BE2C (cell line): ENCODE measurements at places on chromosomes 11 and 22.
A peak's percentile ranks its signal among the peaks of the same experiment; 100 is the strongest.

DNA sequence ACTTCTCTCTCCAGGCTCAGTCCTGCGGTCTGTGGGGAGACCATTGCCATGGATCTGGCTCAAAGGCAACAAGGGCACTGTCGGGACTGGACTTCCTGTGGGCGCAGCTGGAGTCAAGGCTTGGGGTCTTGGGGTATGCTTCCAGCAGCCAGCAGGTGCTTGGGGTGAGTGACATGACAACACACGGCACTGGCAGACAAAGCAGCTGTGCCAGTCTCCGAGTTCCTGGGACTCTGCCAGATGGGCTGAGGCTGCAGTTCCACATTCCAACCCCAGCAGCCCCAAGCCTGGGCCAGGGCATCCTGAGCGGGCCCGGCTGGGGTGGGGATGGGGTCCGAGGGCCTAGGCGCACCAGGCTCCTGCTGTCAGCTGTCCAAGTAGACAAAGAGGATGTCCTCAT, 12.3 kb downstream of the GUCD1 start:
- DNase-seq, result no peak

DNA sequence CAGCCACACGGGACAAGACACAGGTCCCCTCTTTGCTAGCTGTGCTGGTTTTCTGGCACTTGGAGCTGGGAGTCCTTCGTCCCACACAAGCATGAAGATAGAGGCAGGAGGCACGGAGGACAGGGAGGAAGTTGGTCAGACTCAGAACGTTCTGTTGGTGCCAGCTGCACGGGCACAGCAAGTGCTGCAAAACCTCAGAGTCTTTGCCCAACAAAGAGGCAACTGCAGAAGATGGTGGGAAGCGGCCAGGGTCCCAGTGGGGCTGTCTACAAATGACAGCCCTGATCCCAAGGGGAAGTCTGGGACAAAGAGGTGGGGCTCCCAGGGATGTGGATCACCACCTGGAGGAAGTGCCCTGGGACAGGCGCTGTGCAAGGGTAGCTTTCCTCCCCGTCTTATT, 9.4 kb upstream of the OSM start:
- no peak for DNase-seq

- peak; percentile 18 for DNase-seq
These were observed 11.8 kb downstream of the PIM3 start for GRCh38 chr22:49972163-49973017.

DNA sequence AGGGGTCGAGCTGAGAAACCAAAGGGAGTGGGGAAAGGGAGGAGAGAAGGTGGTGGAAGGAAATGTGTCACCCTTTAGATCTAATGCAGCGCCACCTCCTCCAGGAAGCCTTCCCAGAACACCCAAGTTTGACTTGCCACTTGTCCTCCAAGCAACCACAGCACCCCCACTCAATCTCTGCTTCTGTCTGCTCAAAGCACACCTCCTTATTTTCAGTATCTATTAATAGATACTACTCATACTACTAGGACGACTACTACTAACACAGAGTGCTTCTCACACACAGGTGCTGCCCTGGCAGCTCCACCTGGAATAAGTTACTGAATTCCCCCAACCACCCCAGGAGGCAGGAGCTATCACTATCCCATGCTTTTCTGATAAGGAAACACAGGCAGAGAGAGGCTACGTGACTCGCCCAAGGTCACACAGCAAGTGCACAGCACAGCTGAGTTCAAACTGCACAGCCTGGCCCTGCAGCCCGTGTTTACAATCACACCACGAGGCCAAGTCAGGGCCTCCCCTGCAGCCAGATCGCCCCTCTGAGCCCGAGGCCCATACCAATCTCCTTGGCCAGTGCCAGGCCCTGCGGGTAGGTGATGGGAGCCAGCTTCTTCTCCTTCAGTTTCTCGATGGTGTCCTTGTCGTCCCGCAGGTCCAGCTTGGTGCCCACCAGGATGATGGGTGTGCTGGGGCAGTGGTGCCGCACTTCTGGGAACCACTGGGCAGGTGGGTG, 13.2 kb downstream of the RAC2 start:
- no peak for DNase-seq

DNA sequence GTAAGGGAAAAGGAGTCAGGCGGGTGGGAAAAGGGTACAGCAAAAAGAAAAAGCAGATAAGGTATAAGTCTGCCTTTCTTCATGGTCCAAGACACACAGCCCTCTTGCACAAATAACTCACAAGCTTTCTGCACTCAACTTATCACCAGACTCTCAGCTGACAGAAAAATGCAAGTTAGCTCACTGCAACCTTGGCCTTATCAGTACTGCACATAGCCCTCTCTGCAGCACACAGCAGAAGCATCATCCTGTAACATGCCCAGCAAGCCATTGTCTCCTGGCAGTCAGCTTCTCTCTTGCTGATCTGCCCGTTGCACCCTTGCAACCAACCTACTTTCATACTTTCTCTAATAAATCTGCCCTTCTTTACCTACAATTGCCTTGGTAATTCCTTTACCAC, 5.8 kb downstream of the ZBTB44 start:
- DNase-seq, result no peak

- peak; percentile 3 for DNase-seq
These were observed 2.4 kb downstream of the MOB2 start for GRCh38 chr11:1484061-1484671.

DNA sequence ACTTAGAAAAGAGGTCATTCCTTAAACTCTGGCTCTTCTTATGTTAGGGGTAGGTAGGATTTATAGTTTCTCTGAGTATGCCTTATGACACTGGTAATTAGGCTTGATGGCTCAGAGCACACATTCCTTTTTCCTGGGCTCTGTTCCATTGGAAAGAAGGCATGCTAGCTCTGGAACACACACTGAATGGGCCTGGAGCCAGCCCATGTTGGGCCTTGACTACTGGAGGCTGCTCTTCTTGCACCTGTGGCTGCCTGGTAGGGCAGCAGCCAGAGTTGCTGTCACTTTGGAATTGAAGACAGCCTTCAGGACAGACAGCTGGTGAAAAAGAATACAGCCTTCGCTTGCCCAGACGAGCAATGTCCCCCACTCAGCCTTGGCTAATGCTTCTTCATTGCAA, 18.2 kb downstream of the MCAM start:
- DNase-seq, result no peak

- no peak for DNase-seq
These were observed 17.2 kb downstream of the LINC01488 start for GRCh38 chr11:69498614-69499175.

DNA sequence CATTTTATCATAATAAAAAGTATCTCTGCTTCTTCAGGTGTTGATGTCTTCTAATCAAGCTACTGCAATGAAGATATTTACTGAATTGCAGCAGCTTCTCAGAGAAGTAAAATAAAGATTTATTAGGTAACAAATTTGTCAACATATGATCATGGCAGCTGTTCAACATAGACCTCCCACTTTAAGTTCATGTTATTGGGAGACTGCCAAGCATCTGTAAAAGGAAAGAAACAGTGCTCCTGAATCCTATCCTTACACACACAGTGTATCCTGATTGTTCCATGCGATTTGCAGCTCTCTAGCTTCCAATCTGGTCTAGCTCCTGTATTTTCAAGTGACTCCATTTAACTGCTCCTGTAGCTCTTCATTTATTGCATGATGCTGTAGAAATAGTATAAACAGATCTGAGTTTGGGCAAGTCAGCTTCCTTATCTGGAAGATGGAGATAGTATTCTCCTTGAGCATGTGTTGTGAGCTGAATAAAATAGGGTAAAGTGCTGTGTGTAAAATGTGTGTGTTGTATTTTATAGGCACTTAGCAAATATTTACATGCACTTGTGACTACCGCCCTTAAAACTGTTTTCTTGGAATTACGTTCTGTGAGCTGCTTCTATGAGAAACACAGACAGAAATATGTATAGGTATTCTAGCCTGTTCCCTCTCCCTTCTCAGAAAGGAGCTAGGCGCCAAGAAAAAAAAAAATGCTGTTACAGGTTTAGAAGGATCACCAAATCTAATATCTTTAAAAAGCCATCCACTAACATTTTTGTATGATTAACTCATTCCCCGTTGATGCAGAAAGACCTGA, 290.6 kb downstream of the JRKL start:
- DNase-seq, result no peak

- DNase-seq, result no peak
These were observed 6.6 kb upstream of the SSTR3 start for GRCh38 chr22:37218771-37219411.

GRCh38 chr11:9606809-9607510, 33.5 kb downstream of the WEE1 start:
- no peak for DNase-seq

DNA sequence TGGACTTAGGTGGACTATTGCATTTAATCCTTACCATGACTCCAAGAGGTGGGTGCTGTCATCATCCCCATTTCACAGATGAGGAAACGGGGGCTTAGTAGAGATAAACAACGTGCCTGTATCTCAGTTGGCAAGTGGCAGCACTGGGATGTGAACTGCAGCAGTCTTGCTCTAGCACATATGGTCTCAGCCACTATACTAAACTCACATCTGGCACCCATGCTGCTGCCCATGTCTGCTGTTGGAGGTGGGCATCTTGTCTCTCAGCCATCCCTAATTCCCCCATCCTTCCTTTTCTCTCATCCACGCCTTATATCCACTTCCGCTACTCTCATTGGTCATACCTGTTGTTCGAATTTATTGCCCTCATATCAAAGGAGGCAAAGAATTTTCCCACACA, 3.8 kb downstream of the PRG3 start:
- DNase-seq, result no peak

GRCh38 chr11:120020486-120020885, 117.4 kb downstream of the TRIM29 start:
- DNase-seq, result no peak

DNA sequence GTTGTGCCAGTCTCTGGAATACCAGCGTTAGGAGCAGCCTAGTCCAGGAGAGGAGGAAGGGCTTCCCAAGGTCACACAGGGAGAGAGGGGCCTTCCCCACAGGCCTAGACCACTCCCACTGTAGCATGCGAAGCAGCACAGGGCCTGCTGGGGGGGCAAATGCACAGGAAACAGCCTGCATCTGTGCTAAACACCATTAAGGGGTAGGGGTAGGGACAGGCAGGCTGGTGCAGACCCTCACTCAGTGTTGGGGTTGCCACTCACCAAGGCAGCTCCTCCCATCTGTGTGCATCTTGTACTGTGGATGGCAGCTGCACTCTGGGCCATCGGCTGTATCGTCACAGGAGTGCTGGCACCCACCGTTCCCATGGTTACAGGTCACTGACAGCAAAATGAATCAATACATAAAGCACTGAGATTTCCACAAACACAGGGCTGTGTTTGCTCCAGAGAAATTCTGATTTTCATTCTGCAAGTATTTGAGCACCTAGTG, 24.9 kb downstream of the SCUBE2 start:
- peak; percentile 59 for DNase-seq

GRCh38 chr22:39946503-39947219, 13.5 kb upstream of the TMA7B start:
- DNase-seq, result no peak

DNA sequence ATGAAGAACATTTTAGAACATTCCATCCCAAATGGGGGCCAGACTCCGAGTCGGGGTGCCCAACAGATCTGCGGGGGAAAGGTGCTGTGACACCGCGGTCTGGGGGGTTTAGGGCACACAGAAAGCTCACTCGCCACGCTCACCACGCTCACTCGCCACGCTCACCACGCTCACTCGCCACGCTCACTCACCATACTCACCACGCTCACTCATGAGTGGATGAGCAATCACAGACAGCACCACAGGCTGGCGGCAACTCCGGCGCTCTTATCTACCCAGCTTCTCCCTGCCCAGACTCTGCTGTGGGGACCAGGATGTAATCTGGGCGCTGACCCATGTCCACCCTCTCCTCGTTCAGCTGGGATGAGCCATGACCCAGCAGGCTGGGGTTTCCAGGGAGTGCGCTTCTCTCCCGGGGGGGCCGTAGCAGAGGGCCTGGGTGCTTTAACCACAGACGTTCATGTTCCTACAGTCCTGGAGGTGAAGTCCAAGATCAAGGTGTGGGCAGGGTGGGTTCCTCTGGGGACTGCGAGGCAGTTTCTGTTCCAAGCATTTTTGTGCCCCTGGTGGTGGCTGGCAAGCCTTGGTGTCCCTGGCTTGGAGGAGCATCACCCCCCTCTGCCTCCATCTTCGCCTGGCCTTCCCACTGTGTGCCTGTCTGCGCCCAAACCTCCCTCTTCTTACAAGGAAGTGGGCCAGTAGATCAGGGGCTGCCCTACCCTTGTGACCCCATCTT, 141.2 kb downstream of the CTTN start:
- peak; percentile 37 for DNase-seq

DNA sequence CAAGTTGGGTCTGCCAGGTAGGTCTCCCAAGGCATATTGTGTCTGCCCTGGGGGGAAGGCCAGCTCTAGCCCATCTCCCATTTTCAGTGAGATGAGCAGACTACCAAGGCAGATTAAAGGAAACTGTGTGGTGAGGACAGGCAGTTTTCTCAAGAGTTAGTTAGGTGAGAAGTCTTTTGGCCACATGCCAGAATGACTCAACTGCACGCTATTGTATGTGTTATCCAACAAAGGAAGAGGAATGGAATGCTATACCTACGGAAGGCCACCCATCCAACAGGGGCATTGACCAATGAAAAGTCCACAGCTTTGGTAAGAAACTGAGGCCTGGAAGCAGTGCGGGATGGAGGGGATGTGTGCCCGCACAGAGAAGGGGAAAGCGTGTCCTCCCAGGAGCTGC, 941.7 kb downstream of the NTM start:
- DNase-seq, result no peak

GRCh38 chr11:73392108-73393010, 16.2 kb downstream of the RELT start:
- DNase-seq, result no peak

GRCh38 chr22:50729391-50730012, 8.5 kb upstream of the ACR start:
- DNase-seq, result no peak

DNA sequence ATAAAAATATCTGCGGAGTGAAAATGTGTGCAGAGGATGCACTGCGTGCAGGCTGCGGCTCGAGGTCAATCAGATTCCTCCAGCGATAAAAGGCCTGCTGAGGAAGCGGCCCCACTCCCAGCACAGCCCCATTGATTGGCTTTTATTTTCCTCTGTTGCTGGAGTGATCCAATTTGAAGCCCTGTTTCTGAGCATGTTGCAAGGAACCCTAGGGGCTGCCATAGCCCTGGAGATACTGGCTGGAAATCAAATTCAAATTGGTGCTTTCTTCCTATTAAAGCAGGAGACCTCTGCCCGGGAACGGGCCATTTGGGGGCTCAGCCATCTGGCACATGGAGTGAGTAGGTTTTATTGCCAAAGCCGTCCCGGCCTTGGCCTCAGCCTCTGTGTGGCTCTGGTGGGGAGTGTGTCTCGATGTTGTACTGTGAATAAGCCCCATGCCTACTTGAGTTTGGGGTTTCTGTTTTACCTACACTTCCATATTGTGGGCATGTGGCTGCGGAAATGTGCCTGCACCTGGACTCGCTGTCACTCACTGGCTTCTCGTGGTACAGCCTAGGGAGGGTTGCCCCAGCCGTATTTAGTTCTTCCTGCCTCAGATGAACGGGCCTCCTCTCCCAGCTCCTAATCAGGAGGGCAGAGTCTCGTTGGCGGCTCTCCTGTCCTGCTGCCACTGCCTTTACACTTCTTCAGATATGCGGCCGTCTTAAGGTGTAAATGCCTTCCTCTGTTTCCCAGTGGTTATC, 25.6 kb downstream of the PARVB start:
- peak; percentile 40 for DNase-seq

GRCh38 chr11:20551096-20551495, 48.3 kb upstream of the SLC6A5 start:
- no peak for DNase-seq

GRCh38 chr22:29157759-29158535, 47.7 kb upstream of the EMID1 start:
- no peak for DNase-seq

GRCh38 chr11:46918788-46919513, 601 bp upstream of the LRP4 start:
- DNase-seq, result no peak
